ENCODE measurements at places on chromosomes 4 and X.

- DNase-seq = no peak
These were observed 46.7 kb downstream of the DDX60L start for GRCh38 chr4:168433571-168433970.

DNA sequence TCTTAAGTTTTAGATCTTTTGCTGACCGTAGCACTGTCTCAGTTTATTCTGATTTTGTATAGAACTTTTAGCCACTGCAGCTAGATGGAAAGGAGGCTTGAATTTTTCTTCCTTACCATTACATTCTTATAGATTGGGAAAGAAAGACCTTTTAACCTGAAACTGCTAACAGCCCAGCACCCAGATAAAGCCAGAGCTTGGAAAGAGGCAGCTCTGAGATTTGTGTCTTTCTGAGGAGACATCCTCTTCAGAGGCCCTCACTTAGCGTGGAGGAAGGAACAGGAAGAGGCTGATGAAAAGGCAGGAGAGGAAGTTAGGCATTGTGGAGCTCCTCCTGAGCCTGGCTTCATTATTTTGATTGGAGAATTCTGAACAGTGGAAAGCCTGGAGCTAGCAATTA, 35.1 kb downstream of the ATG4A start:
- no peak for DNase-seq

DNA sequence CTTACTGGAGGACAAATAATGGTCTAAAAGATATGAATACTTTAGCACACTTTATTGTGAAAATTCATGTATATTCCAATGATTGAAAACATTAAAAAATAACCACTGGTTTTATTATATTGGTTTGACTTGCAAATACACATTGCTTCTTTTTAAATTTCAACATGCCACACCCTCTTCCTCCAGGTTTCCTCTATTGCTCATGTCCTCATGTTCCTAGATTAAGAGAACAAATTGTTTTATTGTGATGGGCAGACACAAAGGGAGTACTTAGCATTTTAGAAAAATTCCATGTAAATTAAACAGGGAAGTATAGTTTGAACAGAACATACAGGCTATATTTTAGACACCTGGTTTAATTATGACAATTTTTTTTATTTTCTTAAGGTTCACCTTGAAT, 230.6 kb upstream of the GPRIN3 start:
- DNase-seq = no peak

GRCh38 chr4:54439831-54440243, 210.7 kb downstream of the PDGFRA start:
- DNase-seq = no peak

DNA sequence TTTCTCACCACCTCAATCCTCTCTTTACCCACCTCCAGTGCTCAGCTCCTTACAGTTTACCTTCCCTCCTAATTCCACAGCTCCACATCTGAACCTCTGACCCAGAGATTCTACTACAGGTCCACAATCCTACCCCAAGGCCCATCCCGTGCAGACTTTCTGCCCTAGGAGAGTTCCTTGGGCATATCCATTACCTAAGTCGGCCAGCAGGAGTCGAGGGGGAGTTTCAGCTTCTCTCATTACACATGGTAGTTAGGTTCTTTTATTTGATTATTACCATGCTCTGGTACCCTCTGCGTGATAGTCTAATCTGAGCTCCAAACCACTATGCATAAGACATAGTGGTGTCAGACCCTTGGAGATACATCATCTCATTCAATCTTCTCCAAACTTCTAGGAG, 117.9 kb downstream of the SH3RF1 start:
- no peak for DNase-seq

DNA sequence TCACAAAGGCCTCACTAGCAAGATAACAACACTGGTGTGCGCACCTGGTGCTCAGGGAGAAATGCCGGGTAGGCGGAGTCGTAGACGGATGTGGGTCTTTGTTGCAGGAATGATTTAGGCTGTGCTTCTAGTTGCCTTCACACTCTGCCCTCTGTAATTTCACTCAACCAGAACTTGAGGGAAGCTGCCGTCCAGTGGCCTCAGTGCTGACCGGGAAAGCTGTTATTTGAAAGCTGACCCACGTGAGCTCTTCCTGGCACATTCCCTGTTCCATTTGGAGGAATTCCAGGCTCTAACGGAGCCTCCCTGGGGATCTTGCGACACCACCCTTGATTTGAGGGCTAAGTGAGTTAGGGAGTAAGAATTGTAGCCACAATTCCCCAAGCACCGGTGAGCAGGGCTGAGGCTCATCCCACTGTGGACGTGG, 15.9 kb downstream of the SH3TC1 start:
- DNase-seq = peak; percentile 48

GRCh38 chr4:98662055-98662453, 3.6 kb upstream of the TSPAN5 start:
- no peak for DNase-seq

DNA sequence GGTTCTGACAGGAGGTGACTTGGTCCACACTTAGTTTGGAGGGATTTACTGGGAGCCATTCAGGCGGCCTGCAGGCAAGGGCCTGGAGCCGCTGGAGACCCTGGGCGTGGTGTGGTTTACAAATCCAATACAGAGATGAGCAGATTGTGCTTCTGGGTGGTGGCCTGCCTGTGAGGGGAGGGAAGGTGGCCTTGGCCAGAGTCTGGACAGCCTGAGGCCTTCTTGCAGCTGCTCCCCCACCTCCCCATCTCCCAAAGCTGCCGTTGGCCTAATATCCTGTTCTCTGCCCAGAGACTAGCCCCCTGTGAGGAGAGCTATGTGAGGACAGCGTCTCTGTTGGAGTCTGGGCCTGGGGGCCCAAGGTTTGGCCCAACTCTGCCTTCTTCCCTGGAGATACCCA, 163.9 kb upstream of the MAMLD1 start:
- DNase-seq = no peak

DNA sequence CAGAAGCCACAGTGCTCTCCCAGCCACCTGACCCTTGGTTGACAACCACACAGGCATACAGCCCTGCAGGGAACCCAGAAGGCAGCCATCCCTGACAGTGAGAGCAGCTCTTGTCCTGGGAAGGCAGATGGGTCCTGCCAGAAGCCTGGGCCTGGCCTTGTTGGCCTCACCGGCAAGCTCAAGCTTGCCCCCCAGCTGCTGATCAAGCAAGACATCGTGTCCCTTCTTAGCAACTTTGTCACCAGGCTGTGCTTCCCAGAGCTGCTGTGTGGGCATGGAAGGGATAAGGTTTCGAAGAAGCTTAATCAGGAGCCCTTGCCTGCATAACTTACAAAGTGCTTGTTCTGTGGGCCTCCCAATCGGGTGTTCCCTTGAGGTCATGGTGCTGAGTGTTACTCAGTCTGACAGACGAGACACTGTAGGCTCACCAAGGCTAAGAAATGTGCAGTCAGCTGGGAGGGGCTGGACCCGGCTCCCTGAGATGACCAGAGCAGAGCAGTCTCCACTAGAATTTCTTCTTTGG, 6.8 kb upstream of the ABLIM2 start:
- no peak for DNase-seq

DNA sequence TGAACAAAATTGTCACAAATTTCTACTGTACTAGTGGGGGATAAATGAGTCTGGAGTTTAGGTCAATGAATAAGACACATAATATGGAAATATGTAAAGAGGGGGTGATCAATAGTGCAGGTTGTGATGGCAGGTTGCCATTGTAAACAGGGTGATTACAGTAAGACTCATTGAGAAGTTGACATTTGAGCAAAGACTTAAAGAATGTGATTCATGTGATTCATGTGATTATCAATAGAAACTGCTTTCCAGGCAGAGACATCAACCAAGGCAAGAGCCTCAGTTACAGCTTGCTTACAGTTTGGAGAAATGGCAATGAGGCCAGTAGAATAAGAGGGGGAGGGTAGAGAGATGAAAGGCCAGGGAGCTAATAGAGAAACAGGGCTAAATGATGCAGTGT, 45.8 kb upstream of the GIMD1 start:
- no peak for DNase-seq

DNA sequence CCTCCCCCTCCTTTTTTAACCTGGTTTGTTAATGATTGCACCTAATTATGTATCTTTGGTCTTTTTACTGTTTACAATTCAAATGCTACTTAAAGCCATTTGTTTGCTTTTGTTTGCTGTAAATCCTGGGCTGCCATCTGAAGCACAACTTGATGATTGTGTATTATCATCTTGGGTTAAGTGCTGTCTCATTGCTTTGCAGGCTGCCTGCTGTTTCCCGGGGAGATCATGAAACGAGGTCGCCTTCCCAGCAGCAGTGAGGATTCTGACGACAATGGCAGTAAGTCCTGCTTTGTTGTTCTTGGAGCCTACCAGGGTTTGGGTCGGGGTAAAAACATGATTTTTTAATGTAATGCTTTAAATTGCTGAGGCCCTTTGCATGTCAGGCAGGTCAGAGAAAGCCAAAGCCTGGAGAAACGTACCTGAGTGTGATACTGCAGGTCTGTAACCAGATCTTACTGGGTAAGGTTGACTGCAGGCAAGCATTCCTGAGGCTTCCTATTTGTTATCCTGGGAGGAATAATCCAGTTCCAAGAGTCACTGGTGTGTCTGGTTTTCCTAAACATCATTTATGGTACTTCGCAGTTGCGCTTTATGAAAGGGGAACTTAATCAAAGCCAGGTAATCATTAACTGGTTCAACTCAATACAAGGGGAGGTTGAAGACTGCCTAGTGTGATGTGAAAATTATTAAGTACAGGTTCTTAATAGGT, 22.2 kb downstream of the JADE1 start:
- DNase-seq = no peak

DNA sequence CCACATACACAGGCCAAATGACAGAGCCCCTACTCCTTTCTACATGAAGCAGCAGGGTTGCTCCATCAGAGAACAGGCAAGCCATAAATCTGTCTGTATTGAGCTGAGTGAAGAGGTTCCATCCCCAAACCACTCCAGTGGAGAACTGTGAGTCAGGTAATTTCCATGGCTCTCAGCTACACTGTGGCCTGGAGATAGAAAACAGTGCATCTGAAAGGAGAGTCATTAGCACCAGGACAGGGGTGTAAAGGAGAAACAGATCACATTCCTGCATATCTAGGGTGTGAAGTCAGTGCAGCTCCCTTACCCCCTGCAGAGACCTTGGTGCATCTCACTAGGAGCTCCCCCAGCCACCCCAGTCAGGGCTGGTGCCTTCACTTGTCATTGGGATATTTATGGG, 314.7 kb downstream of the CHIC1 start:
- no peak for DNase-seq

DNA sequence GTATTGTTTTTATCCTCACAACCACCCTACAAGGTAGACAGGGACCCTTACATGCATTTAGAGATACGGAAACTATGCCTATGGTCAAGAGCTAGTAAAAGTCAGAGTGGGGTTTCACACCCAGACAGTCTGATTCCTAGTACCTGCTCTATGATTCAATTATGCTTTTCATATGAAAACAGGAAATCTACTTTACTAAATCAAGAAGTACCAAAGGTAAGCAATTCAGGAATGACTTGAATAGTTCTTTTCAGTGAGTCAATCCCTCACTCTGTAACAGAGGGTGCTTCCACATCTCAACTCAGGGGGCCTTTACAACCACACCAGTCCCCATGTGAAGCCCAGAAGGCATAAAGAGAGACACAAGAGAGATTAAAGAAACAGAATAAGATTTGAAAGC, 191.4 kb downstream of the PPP3CA start:
- no peak for DNase-seq

GRCh38 chr4:185697488-185697887, 114.5 kb downstream of the SORBS2 start:
- DNase-seq = no peak

Measured in BJ (cell line).